ENCODE measurements at places on chromosomes 3 and 15.

DNA sequence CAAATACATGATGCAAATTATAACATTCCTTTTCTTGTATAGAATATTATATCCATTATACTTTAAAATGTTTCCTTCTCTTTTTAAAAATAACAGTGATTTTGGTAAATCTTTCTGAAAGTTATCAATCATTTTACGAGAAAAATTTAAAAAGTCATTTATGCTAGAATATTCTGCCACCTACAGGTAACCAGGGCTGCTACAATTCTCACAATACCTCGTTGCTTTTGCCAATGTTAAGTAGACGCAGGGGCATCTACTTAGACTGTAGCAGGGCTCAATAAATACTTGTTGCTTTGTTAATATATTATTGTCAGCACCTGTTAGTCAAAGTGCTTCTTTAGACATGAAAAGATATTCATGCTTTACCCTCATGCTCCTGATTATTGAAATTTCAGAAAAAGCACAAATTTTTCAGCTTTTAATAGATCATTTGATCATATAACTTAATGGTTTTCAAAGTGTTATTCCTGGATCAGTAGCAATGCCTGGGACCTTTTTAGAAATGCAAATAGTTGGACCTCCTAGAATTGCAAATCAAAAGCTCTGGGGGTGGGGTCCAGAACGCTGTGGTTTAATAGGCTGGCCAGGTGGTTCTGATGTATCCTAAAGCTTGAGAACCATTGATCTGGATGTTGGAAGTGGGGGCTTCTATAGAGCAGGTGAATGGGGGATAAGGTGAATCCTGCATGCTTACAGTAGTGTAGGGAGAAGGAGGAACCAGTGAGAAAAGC lies 223.6 kb upstream of the PDZRN3 start:
- DNase-seq, result peak; percentile 45

GRCh38 chr3:138640537-138640936 lies 32.0 kb downstream of the FAIM start:
- no peak for DNase-seq

DNA sequence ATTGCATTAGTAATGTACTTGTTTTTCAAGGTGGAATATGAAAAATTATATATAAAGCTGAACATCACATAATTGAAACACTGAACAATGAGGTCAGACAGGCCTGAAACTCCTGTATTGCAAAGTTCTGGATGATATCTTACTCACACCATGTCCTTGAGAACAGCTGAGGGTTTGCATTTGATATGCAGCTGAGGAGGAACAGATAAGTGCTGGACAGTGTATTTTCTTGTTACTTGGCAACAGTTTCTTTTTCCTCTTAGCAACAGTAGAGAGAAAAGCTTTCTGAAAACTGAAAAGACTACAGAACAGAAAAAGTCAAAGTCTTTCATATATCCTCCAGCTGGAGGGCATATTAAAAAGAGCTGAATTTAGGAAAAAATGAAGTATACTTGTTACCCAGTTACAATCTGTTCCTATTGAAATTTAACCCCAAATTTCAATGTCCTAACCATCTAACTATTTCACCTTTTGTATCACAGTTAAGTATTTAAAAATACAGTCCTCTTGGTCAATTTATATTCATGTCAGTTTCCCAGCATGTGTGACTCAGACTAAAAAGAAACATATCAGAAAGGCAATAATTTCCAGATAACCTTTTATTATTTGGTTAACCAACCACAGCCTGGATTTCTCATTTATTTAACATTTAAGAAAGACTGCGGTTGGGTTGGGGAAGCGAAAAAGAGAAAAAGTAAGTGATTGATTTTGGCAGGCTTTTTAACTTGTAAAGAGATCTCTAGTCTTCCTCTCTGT lies 733.0 kb upstream of the DPPA4 start:
- peak; percentile 59 for DNase-seq

DNA sequence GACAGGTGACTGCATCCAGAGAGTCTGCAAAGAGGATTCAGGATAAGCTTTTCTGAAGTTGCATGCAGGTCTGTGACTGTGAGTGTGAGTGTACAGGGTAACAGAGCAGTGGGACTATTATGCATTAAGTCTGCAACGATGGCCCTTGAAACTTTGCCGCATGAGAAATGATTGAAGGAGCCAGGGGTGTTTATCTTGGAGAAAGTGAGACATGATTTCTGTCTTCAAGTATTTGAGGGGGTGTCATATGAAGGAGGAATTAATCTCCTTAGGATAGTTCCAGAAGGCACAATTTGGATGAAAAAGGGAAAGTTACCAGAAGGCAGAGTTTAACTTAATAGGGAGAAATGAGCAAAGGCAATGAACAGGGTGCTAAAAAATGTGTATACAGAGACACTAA lies 119.6 kb downstream of the ARNT2 start:
- DNase-seq, result peak; percentile 45

DNA sequence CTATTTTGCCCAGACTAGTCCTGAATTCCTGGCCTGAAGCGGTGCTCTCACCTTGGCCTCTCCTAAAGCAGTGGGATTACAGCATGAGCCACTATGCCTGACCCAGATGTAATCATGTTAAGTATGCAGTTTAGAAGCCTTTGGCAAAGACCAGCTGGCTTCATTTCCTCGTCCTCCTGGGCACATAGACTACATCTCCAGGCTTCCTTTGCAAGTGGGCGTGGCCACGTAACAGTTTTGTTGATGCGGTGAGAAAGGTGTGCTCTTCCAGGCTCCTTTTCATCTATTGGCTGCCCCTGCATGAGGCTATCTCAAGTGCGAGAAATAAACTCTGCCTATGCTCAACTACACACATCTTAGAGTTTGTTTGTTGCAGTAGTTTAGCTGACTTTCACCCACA lies 13.0 kb downstream of the SV2B start:
- DNase-seq, result no peak

GRCh38 chr15:70109978-70110377 lies 12.3 kb upstream of the TLE3 start:
- DNase-seq, result no peak
